Germinal center (tissue), 1 donor: ENCODE measurements at places on chromosomes 16 and 17.

GRCh38 chr16:68658341-68658973 lies 13.3 kb downstream of the CDH3 start:
- no peak for DNase-seq

DNA sequence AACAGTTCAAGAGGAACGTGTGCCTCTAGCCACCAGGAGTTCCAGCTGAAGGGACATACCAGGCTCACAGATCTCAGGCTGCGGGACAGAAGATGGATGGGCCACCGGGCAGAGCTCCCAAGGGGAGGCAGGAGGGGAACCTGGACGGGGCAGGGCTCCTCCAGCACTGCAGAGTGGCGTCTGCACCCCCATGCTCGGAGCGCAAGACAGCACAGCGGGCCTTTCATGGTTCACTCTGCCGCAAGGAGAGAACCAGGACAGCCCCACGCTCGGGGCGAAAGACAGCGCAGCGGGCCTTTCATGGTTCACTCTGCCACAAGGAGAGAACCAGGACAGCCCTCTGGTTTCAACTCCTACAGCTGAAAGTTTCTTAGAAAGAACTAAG lies 20.6 kb downstream of the SLC38A10 start:
- DNase-seq, result no peak

GRCh38 chr16:6095414-6095813 lies 997.8 kb upstream of the EEF2KMT start:
- DNase-seq, result no peak

DNA sequence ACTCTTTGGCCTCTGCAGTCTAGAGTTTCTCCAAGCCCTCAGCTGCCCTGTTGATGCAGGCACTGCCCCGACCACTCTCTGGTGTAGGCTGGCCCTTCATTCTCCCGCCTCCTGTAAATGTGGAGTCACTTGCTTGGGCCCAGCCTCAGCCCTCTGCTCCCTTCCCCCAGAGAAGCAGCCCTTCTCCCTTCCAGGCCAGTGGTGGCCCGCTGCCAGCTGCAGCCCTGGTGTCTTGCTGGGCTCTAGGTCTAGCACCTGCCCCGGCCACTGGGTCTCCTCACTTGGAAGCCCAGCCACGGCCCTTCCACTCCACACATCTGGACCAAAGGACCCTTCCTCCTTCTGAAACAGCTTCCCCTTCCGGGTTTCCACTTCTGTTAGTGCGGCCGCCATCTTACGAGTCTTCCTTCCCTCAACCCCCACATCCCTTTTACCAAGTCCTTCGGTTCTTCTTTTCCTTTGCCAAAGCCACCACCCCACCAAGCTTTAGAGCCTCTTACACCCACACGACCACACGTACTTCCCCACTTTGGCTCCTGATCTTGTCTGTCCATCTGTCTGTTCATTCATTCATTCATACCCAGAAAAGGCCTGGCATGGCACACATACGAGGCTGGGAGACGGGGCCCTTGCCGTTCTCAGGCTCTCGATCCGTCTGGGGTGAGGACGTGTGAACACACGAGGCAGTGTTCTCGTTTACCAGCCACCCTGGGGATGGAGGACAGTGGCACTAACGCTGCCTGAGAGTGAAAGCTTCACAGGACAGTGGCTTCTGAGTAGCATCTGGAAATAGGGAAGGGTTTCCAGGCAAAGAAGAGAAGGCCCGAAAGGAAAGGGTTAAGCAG lies 68.0 kb downstream of the ABR start:
- DNase-seq, result no peak

DNA sequence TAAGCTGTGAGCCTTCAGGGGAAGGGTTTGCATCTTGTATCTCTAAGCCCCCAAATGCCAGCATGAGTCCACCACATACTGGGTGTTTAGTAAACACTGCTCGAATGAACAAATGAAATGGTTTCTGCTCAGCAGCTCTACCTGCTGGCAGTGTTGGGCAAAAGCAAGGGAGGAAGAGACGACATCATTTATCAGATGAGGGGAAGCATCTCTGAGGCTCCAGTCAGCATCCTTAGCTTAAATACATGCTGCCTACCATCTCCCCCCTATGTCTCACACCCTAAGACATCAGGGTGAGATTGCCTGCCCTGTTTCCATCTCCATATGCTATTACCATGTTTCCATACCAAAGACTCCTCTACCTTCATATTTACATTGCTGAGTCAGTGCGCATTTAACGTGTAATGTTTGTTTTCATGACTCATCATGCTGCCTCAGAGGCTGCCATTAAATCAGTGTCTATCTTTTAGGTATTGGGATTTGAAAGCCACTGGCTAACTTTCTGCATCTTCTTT lies 379.8 kb downstream of the UTP18 start:
- DNase-seq, result no peak

DNA sequence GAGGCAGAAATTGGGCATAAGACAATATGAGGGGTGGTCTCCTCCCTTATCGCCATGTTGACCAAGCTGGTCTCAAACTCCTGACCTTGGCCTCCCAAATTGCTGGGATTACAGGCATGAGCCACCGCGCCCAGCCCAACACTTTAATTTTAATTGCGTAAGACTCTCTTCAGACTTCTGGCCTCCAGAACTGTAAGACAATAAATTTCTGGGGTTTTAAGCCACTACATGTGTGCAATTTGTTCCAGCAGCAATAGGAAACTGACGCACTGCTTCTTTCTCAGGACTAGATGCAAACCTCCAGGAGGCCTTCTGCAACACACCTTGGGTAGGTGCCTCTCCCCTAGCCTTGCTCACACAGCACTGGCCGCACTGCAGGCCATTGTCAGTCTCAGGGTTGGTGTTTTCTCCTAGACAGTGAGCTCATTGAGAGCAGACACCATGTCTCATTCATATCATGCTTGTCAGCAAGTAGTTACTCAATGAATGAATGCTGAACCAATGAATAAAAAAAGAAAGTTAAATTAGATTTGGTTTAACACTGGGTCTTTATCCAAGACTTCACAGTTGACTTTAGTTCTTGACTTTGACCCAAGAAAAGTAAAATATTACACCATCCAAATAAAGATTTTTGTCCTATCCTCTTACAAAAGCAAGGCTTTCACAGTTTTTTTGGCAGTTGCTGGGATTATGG lies 5.5 kb upstream of the ACSF2 start:
- DNase-seq, result no peak

DNA sequence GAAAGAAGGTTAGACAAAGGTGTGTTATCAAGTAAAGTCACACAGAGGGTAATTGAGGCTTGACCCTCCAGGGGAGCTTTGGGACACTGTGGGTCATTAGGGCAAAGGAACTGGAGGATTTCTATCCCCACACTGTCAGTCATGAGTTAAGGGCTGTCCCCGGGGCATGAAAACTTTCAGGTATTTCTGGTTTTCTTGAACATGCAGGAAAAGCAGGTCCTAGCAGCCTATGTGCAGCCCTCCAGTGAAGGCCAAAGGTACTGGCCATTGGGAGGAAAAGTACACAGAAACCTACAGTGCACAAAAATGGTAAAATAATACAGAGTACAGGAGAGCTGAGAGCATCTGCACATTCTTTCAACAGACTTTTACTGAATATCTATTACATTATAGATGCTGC lies 44.4 kb upstream of the SCNN1B start:
- no peak for DNase-seq

- no peak for DNase-seq
Observed at GRCh38 chr16:72983241-72983640, 64.7 kb downstream of the ZFHX3 start.

DNA sequence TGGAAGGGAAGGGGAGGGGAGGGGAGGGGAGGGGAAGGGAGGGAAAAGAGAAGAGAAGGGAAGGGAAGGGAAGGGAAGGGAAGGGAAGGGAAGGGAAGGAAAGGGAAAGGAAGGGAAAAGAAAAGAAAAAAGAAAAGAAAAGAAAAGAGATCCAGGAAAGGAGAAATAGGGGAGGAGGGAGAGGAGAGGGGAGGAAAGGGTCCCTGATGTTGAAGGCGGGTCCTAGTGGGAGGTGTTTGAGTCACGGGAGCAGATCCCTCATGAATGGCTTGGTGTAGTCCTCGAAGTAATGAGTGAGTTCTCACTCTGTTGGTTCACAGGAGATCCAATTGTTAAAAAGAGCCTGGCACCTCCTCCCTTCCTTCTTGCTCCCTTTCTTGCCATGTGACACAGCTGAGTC lies 6.9 kb upstream of the USP31 start:
- DNase-seq, result no peak

- DNase-seq, result no peak
Observed at GRCh38 chr16:22333457-22333994, 36.3 kb downstream of the POLR3E start.
